ENCODE measurements at places on chromosomes 2 and 18.

- DNase-seq: no peak
Observed at GRCh38 chr2:32830196-32830595, 116.6 kb upstream of the LTBP1 start.

DNA sequence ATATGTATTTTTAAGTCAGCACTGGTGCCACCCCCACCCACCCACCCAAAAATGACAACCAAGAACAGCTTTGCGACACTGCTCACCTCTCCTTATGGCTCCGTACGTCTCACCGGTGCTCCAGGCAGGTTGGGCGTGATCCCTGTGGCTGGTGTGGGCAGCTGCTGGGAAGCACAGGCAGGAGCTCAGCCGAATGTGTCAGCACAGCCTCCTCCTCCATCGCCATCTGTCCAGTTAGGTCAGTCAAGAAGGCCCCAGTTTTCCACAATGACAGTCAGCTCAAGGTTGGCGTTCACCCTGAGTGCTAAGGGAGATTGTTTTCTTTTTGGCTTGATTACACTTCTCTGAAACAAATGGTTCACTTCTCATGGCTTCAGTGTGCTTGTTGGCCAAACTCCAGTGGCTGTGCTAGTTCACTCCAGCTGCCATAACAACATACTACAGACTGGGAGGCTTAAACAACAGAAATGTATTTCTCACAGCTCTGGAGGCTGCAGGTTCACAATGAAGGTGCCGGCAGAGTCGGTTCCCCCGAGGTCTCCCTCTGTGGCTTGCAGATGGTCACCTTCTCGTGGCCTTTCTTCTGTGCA is 30.2 kb downstream of the AMER3 start:
- DNase-seq: no peak

GRCh38 chr2:168402531-168402930 is 53.5 kb upstream of the CERS6 start:
- no peak for DNase-seq

- no peak for DNase-seq
Observed at GRCh38 chr2:185745864-185746859, 7.6 kb downstream of the FSIP2 start.

- no peak for DNase-seq
Observed at GRCh38 chr2:113012436-113013335, 7.4 kb downstream of the IL36A start.

DNA sequence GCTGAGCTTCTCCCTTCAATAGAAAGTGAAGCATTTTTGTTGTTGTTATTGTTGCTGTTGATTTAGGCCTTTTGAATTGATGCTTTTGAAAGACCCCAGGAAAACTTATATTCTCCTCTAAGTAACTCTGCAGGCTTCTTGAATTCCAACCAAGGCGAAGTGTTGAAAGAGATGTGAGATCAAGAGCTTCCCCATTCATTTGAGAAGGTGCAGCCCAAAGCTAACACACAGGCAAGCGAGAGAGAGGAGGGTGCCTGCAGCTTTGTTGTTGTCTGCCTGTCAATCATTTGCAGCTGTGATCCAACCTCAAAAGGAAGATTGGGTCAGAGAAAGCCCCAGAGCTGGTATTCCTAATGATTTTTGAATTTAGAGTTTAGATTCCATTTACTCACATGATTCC is 963.6 kb upstream of the CNTNAP5 start:
- no peak for DNase-seq

DNA sequence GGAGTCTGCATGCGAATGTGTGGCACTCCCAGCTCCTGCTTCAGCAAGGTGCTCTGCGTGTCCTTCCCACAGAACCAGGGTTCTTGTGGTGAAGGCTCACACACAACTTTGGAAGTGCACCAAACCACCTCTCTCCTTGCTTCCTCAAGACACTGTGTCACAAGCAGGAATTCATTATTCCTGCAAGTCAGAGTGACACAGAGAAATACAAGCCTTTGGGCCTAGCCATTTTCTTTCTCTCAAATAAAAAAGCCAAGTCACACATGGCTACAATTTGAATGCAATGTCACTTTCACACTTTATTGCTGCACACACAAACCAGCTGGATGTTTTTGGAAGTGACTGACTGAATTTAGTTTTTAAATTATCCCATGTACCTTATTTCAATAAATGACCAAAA is 30.1 kb upstream of the THOC1 start:
- no peak for DNase-seq

DNA sequence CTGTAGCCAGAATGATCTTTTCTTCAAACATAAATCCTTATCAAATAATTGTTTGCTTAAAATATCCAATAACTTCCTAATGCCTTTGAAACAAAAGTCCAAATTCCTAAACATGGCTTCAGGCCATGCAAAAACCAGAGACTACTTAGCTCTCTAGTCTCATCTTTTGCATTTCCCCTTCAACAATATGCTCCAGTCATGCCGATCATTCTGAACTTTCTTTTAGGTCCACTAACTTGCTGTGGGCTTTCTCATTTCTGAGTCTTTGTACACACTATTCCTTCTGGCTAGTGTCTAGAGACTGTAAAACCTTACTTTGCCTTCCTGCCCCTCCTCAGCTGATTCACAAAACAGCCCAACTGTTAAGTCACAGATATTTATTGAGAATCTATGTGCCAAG is 51.5 kb downstream of the VIL1 start:
- DNase-seq: no peak

- DNase-seq: no peak
Observed at GRCh38 chr2:74534411-74534810, 4.7 kb downstream of the HTRA2 start.

GRCh38 chr2:98242003-98242402 is 104.3 kb upstream of the CNGA3 start:
- no peak for DNase-seq

DNA sequence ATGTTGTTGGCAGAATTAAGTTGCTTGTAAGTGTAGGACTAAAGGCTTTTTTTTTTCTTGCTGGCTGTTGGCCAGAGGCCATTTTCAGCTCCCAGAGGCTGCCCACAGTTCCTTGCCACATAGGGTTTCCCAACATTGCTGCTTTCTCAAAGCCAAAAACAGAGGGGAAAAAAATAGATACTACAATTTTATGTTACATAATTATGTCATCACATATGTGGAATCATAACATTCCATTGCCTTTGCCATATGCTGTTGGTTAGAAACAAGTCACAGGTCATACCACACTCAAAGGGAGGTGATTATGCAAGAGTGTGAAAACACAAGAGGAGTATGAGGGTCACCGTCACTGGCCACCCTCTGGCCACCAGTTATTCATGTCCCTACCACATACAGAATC is 154.5 kb downstream of the RTN4 start:
- no peak for DNase-seq

DNA sequence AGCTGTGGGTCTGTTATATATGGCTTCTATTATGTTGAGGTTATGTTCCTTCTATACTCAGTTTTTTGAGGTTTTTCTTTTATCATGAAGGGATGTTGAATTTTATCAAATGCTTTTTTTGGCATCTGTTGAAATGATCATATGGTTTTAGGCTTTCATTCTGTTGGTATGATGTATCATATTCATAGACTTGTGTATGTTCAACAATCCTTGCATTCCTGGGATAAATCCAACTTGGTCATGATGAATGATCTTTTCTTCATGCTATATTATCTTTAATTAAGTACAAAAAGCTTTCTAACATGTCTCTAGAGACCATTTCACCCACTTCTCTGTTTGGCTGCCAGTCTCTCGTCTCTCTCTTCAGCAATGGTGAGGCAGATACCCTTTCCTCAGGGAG is 54.2 kb downstream of the MDH1 start:
- DNase-seq: no peak

DNA sequence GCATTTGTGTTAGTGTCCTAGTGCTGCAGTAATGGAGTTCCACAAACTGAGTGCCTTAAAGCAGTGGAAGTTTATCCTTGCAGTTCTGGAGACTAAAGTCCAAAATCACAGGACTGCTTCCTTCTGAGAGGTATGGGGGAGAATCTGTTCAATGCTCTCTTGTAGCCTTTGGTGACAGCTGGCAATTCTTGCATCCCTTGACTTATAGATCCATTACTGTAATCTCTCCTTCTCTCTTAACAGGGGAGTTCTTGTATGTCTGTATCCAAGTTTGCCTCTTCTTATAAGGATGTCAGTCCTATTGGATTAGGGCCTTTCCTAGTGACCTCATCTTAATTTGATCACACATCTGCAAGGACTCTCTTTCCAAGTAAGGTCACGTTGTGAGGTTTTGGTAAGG is 69.9 kb downstream of the XRCC5 start:
- DNase-seq: no peak

DNA sequence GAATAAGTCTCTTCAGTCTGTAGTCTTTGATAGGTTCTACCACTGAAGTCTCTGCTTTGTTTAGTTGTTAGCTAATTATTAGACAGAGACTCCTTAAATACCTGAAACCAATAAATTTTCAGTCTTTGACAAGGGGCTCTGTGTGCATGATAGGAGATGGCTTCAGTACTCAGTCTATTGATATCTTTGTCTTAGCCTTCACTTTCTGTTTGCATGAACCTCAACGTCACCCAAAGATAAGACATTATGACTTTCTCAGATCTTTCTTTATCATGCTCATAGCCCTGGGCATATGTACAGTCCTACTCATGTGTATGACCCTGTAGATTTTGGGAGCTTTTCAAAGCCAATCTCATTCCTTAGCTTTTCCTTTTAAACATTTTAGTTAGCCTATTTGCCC is 183.5 kb upstream of the GCFC2 start:
- DNase-seq: no peak

DNA sequence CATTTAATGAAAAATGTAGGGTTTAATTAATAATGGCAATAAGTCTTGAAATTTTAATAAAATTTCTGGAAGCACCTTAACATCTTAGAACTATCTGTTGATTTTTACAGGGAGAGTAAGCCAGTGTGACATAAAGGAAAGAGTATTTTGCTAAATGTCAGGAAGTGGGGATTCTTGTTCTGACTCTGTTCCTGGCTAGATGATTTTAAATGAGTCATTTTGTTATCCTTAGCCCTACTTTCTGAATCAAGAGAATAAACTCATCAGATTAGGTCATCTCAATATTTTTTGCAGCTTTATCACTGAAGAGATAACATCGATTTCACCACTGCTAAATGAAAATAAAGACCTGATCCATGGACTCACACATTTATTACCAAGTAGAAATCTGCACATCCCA is 377.5 kb upstream of the CYRIA start:
- DNase-seq: no peak

DNA sequence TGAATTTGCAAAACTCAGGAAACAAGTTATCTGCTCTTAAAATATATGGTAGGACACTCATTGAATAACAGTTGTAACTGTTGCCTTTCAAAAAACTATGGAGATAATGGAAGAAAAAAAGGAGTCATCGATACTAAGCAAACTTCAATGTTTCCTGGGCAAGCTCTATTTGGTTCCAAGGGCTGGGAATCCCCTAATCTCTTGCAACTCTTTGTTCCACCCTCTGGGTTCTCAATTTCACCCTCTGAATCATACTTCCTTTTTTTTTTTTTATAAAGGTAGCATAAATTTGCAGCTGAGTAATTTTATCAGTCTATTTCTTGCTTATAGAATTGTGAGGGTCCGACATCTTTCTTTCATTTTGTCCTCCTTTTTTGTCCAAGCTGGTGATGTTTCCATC is 36.7 kb downstream of the SLC9A4 start:
- DNase-seq: no peak

DNA sequence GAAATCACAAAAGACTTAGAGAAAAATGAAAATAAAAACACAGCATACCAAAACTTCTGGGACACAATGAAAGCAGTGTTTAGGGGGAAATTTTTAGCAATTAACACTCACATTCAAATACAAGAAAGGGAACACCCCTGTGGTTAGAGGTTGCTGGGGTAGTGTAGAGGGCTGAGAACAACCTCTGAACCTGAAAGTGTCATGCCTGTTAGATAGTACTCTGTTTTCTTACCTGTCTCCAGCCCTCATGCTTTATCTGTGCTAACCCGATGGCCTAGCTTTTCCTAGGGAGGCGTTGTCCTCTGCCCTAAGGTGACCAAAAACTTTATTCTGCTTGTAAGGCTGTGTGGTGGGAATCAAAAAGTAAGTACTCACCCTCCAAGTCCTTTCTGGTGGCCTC is 122.6 kb upstream of the OTX1 start:
- no peak for DNase-seq

DNA sequence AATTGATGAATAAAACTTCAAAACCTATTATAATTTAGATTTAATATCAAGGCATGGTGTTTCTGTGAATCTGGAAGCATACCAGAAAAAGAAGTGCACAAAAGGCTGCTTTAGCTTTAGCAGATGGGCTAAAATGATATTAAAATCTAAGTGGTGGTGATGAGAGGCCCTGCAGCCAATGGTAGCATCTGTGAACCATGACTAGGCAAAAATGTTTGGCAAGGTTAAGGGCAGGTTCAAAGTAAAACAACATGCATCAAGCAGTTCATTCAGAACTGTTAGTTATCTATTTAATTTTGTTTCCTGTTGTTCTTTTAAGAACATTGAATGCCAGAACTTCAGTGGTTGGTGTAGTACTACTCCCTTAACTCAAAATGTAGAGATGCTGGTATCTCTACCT is 1736.9 kb upstream of the CELF4 start:
- no peak for DNase-seq

DNA sequence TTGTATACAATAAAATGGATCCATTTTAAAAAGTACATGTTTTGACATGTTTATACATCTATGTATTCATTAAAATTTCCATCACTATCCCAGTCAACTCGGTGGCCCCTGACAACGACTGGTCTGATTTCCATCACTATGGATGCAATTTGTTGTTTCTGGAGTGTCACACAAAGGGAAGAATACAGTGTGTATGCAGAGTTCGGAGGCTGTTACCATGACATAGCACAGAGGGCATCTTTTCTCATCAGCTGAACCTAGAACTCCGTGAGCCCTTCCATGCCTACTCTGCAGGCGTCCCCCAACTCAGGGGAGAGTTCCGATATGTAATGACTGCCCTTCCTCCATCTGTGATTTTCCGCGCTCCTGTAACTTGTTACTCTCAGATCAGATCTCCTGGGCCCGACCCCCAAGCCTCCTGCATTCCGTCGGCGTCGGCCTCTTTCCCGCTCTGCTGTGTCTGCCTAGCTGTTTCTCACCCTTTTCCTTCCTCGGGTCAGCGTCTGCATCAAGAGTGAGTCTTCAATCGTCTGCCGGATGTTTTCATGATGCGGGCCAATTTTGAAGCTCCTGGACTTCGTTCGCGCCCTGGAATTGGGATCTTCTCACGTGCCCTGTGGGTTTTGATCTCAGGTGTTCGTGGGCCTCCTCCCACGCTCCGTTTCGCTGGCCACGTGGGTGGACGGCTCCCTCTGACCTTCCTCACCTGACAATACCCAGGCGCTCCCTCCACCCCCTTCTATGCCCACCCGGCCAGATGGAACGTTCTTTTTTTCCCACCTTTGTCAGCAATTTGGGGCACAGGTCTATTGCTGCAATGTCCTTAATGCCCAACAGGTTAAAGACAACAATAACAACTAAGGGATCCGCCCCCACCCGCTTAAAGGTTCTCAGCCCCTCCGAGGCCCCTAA is 161.0 kb downstream of the TWIST2 start:
- DNase-seq: no peak
